ENCODE measurements at places on chromosomes 3 and 15.

DNA sequence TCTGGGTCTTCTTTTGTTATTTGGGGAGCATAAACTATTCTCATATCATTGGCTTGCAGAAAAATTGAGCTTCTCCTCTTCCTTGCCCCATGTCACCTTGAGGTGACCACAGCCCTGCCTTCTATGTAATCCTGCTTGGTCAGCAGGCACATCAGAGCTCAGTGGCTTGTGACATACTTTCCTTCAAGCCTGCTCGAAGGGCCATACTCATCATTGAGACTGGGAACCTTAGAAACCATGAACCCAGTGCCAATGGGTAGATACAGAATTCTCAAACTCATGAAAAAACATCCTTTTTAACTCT lies 3.7 kb upstream of the CCR2 start:
- no peak for DNase-seq

GRCh38 chr15:44735482-44736180 lies 697 bp upstream of the TRIM69 start:
- DNase-seq, result no peak

GRCh38 chr3:71444861-71445259 lies 138.7 kb downstream of the FOXP1 start:
- DNase-seq, result no peak

DNA sequence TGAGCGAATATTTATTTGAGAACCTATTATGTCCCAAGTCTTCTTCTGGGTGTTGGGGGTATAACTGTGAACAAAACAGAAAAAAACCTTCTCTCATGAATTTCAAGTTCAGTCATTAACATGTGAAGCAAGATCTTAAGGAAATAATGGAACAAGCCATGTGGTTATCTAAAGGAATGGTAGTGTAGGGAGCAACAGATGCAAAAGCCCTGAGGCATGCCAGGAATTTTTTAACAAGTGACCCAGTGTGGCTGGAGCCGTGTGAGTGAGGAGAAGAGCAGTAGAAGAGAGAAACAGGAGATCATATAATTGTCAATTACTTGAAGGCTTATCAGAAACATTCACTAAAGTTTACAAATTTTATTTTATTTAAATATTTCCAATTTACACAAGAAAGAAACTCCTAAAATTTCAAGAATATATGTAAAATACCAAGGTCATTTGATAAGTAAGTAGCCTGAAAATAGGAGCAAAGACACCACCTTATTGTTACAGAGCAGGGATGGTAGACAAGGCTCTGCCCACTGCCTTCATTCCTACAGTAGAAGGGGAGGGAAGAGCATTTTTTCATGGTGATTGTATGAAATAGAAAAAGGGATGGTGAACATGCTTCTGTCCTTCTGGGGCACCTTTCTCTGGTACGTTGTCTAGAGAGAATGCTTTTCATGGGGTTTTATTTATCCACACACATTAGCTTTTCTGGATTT lies 345.1 kb downstream of the PLOD2 start:
- DNase-seq, result no peak

DNA sequence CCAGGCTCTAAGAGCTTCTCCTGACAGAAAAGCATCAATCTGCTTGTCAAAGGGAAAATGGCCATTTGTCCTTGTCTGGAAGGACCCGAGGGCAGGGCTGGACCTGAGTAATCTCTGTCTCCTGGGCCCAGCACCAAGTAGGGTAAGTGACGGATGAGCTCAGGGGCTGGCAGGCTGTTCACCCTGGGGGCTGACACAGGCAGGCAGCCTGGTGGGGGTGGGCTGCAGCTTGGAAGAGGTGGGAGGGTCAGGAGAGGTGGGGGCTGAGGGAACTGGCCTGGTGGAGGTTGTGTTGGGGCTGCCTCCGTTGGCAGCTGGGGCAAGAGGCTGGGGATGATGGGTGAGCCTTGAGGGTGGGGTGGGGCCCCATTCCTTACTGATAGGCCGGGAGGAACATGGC lies 42.3 kb upstream of the ADPGK start:
- no peak for DNase-seq

DNA sequence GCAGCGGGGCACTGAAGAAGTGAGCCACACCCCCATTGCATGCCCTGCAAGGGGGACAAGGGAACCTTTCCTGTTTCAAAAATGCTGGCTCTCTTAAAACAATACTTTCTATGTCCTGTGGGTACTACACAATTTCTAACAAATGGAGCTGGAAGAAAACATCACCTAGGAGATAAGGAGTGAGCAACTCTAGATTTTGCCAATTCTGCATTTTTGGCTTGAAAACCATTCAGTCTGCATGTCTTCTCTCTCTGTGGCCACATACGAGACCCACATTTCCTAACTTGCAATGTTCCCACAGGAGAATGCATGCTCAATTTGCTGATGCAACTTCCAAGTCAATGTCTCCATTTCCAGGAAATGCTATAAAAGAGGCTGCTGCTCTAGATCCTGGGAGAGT lies 662.0 kb downstream of the SQOR start:
- no peak for DNase-seq

DNA sequence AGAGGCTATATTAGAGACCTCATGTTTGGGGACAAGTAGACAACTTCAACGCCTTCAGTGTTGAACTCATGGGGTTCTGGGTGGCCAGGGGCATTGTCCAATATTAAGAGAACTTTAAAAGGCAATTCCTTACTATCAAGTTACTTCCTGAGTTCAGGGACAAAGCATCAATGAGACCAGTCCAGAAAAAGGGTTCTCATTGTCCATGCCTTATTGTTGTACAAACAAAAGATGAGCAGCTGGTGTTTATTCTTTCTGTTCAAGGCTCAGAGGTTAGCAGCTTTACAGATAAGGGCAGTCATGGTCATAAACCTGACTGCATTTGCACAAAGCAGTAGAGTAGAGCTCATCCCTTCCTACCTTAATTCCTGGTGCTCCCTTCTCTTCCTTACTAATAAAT lies 18.5 kb upstream of the PDHB start:
- no peak for DNase-seq

DNA sequence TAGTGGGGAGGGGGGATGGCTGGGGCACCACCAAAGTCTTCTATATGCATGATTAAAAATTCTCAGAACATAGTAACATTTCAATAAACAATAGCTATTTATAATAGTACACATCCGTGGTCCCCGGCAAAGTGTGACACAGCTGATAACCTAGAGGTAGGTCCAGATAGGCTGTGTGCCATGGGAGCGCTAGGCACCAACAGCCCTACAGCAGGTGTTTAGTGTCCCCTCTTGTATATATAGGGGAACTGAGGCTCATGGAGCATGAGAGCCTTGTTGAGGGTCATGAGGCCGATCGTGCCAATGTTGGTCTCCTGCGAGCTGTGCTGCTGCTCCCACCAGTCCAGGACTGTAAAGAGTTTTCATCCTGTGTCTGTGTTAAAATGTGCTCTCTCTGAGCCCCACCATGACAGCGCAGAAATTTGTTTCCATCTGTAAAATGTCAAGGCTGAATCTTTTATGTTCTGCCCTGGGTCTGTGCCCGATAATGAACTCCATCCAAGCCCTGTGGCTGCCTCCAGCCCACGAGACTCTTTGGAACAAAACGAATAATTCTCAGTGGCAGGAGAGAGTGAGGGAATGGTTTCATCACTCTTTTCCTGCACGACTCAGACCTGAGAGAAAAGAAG lies 14.5 kb downstream of the TMEM158 start:
- DNase-seq, result no peak

GRCh38 chr3:17808994-17809393 lies 66.6 kb upstream of the TBC1D5 start:
- DNase-seq, result no peak

- DNase-seq, result no peak
Measured at GRCh38 chr3:41330465-41330864, 131.2 kb downstream of the CTNNB1 start.

- DNase-seq, result no peak
Measured at GRCh38 chr3:155064920-155065319, 15.2 kb upstream of the MME start.

GRCh38 chr3:28972921-28973320 lies 307.9 kb upstream of the RBMS3 start:
- no peak for DNase-seq

- no peak for DNase-seq
Measured at GRCh38 chr15:68206711-68207151, 1.6 kb upstream of the CALML4 start.

GRCh38 chr3:4394048-4394447 lies 73.0 kb downstream of the SUMF1 start:
- no peak for DNase-seq

GRCh38 chr3:8282541-8283165 lies 219.0 kb upstream of the LMCD1 start:
- no peak for DNase-seq

DNA sequence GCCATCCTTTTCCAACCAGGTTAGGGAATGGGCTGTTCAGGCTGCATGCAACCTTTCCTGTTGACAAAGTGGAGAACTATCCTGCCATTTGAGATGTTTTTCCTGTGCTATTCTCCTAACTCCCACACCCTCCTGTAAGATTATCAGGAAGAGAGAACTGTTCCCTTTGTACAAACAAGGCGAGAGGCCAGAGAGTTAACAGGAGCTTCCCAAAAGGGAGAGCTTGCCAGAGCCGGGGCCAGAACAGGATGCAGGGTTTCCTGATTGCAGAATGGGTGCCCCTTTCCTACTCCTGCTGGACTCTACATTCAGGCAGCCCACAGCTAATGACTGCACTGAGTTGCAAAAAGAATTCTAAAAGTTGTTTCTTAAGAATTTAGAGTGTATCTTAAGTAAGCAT lies 17.1 kb downstream of the PML start:
- DNase-seq, result no peak

- no peak for DNase-seq
Measured at GRCh38 chr3:196471551-196471950, 32.0 kb downstream of the RNF168 start.

DNA sequence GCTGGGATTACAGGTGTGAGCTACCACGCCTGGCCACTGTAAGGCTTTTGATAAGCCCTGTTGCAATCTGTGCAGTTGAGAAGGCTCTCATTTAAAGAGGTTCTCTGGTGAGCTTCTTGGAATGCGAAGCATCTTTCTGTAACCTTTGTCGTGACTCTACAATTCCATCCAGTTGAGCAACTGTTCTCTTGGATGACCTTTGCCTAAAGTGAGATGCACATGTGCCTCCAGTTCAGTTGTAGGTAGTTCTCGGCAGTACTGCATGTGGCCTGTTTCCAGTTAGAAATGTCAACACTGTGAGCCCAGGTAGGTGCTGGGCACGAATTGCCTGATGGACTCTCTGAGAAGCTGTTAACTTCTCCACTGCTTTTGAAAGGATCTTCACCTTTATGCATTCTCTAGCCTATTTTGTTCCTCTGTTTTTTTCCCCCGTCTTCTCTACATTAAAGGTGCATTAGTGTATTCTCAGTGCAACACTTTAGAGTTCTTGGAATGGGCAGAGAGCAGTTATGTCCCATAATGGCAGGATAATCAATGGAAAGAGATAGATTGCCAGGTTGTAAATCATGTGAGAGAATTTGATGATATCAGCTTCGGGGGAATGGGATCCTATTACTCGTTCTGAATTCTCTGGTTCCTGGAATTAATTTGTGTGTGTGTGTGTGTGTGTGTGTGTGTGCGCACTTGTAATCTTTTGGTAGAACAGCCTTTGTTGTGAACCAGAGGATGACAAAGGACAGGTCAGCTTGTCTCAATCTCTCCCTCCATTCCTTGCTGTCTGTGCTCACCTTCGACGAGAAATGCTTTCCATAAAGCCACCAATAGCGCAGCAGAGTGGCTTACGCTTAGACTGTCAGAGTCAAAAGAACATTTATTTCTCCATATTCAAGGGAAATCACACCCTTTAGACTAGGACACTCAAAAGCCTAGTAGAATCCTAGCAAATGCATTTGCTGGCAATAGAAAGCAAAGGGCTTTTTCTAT lies 51.1 kb downstream of the PTPRG start:
- no peak for DNase-seq

- no peak for DNase-seq
Measured at GRCh38 chr15:84697236-84697990, 18.5 kb downstream of the SEC11A start.

DNA sequence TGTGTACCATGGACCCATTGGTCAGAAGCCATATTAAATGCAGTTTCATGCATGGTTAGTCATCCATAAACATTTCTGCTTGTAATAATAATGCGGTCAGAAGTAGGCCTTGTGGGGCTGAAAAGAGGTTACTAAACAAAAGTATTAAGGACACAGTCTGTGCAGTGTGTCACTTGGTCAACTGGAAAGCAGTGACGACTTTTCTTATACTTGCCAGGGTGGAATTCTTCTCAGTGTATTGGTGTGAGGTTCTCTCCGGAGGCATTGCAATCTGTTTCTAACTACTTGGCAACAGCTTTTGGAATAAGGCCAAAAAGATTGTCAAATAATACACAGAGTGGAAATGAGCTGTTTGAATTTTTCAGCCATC lies 46.8 kb downstream of the CHL1 start:
- no peak for DNase-seq

DNA sequence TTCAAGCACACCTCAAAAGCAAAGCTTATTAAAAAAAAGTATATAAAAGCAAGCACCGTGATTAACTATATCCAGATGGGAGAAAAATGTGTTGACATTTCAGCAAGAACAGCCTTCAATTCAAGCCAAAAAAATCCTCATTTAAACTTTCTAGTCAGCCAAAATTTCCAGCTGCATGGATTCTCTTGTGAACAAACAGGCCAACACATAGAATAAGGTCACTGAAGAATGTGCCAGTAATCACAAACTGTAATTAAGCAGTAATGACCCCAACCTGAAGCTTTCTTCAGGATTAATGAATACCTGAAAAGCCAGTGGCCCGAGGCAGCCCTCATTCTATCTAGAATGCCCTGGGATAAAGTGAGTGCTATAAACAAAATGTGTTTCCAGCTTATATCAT lies 130.7 kb upstream of the KCNMB2 start:
- no peak for DNase-seq

- DNase-seq, result no peak
Measured at GRCh38 chr3:66655044-66655443, 154.2 kb upstream of the LRIG1 start.

DNA sequence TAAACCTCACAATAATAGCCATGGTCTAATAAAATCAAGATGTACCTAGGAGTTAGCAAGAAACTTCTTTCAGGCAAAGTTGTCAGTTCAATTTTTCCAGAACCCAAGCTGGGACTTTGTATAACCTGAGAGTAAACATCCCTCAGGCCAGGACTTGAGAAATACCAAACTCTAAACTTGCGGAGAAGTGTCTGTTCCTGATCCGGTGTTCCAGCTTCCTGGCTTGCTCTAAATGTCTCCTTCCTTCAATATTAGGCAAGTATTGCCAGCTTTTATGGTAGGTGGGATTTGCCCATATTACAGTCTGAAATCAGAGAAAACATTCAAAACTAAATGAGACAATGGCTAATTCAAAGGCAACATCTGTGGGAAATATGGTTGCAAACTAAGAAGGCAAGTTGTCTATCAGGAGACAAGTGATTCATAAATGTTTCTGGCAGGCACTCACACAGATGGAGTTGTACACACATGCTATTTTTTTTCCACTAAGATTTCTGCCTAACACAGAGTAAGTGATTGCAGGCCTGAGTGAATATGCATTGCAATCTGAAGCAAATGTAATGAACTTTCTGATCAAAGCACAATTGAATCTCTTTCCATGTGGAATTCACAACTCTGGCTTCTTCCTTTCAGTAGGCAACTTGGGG lies 88.3 kb upstream of the COL8A1 start:
- DNase-seq, result no peak
